ENCODE measurements at places on chromosomes 2 and 18.

DNA sequence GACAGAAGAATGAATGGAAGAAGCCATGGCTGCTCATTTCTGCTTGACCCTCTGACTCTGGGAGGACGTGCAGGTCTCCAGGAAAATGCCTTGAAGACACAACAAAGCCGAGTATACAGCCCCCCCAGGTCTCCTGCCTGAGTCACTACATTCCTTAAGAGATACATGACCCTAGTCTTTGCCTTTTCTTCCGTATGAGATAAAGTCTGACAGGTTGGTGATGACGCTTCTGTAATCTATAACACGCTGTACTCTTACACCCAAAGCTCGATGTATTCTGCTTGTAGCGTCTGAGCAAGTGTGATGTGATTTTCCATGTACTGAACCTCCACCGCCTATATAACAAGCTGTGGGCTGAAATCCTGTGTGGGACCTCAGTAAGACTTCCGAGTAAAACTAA lies 77.3 kb downstream of the KCTD1 start:
- DNase-seq: no peak

DNA sequence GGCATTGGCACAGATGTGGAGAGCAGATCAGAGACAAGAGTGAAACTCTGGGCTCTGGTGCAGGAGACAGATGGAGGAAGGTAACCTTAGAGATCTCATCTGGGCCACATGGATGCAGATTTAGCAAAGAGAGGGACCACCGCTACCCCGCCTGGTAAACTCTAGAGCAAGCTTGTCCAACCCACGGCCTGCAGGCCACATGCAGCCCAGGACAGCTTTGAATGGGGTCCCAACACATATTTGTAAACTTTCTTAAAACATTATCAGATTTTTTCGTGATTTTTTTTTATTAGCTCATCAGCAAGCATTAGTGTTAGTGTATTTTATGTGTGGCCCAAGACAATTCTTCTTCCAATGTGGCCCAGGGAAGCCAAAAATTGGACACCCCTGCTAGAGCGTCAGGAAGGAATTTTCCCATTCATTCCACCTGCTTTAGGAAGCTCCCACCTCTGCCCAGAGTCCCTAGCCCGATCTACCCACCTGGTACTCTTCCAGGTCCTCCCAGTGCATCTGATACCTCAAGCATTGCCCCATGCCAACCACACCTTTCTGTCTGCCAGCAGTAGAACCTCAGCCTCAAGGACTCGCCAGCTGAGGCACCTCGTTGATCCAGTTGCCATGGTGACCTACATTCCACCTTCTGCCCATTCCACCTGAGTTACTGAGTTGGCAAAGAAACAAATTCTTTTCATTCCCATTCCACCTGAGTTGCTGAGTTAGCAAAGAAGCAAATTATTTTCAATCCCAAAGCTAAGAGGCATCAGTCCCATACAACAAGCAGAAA lies at the start of gene CIB4:
CIB4 (minus strand) TSS at position 586 of the 784 bp plus-strand sequence; CDS start at position 534, 52 bp downstream.
- no peak for DNase-seq

DNA sequence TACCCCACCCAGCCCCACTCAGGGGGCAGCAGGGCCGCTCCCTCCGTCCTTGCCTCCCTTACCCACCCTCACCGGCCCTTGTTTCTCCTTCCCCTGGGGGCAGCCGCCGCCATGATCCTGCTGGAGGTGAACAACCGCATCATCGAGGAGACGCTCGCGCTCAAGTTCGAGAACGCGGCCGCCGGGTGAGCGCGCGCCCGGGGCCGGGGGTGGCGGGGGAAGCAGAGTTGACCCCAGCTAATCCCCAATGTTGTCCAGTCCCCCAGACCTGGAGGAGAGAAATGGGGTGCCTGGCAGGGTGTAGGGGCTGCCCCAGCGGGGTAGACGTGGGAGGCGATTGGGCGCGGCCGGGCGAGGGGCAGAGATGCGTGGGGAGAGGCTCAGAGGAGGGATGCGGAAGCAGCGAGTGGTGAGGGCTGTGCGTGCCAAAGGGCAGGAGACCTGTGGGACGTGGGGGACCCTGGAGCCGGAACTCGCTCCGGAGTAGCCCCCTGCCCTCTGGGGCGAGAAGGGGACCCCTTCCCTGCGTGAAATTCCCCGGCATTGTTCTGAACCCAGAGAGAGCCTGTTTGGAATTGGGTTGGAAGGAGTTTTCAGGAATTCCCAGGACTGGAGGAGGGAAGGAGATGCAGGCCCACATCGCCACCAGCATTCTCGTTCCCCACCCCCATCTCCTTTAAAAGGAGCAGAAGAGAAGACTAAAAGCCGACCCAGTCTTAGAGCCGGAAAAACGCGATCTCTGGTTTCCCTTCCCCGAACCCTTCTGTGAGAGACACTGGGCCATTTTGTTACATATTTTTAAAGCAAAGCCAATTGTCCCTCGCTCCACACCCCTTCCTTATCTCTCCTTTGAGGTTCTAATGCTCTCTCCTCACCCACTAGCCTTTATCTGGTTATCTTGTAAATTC lies 625 bp downstream of the ARPC2 start:
- peak; percentile 42 for DNase-seq

- peak; percentile 9 for DNase-seq
Measured at GRCh38 chr2:33372940-33373553, 103.4 kb upstream of the RASGRP3 start.

Measured in bone marrow (tissue), 2 donors.